ENCODE measurements at places on chromosomes 2 and 18.
A peak's percentile ranks its signal among the peaks of the same experiment; 100 is the strongest.

DNA sequence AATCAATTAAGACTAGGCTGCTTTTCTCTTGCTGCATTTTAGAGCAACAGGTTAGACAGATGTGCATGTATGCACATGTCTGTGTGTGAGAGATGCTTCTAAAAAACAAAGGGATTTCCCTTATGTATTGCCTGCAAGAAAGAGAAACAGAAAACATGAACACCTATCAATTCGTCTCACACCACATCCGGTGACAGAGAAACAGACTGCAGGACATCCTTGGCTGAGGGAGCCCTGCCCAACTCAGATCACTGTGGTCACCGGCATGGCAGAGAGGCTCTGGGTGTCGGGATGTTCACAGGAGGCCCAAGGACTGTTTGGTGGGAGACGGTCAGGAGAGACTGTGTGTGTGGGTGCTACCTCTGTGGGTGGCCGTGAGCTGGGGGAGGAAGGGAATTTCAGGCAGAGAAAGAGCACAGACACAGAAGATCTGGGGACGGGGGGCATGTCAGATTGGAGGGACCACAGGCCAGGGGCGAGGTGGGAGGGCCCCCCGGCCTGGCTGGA is 24.9 kb downstream of the FHL2 start:
- no peak for DNase-seq

- no peak for DNase-seq
Observed at GRCh38 chr2:217525076-217525475, 477.7 kb downstream of the TNS1 start.

- no peak for DNase-seq
Observed at GRCh38 chr2:201040867-201041628, 30.4 kb downstream of the HYCC2 start.

GRCh38 chr2:204268458-204268857 is 276.8 kb upstream of the PARD3B start:
- DNase-seq = peak; percentile 37

DNA sequence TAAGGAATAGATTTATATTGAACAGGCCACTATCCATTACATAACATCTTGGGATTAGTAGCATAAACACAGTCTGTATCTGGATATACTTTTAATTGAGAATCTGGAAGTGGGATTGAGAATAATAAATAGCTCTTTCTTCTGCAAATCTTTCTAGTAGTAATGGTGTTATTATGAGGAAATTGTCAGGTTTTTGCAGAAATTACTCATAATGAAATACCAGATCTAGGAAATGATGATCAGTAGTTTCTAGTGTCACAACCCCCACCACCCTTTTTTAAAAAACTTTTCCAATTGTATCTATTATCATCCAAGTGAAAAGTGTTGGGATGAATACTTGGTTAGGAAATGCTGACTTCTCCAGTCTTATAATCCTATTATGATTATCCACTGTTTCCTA is 18.7 kb downstream of the NBEAL1 start:
- DNase-seq = no peak

DNA sequence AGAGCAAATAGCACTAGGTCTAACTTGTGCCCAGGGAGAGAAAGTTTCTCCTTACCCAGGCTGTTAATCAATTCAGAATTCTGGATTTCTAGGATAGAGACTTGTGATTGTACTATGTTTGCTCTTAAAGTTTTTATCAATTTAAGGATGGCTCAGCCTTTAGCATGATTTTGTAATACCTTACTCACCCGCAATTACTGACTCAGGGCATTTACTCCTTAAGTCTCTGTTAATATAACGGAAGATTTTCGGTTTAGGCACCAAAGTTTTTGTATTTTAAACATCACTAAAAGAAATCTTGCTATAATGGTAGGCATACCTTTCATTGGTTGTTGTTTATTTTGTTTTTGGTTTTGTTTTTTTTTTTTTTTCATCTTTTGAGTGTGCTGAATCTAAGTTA is 358.2 kb downstream of the RBM43 start:
- no peak for DNase-seq

- no peak for DNase-seq
Observed at GRCh38 chr2:131034122-131035051, 58.9 kb downstream of the FAM168B start.

- no peak for DNase-seq
Observed at GRCh38 chr2:238446371-238446770, 19.6 kb downstream of the ASB1 start.

DNA sequence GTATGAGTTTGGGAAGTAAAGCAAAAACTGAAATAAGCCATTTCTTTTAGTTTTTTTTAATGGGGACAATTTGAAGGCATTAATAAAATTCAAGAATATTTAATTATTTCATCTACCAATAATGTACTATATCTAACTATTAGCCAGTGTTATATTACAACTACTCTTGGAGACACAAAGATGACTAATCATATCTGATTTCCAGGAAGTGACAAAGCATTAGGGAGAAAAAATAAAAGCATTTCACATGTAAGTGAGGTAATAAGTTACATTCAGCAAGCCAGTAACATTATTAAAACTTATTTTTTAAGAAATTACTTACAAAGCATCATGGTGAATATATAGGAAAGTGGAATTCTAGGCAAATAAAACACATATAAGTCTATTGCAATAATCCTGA is 781.3 kb upstream of the NRXN1 start:
- DNase-seq = no peak

- DNase-seq = no peak
Observed at GRCh38 chr2:30271301-30271700, 40.0 kb downstream of the LBH start.

DNA sequence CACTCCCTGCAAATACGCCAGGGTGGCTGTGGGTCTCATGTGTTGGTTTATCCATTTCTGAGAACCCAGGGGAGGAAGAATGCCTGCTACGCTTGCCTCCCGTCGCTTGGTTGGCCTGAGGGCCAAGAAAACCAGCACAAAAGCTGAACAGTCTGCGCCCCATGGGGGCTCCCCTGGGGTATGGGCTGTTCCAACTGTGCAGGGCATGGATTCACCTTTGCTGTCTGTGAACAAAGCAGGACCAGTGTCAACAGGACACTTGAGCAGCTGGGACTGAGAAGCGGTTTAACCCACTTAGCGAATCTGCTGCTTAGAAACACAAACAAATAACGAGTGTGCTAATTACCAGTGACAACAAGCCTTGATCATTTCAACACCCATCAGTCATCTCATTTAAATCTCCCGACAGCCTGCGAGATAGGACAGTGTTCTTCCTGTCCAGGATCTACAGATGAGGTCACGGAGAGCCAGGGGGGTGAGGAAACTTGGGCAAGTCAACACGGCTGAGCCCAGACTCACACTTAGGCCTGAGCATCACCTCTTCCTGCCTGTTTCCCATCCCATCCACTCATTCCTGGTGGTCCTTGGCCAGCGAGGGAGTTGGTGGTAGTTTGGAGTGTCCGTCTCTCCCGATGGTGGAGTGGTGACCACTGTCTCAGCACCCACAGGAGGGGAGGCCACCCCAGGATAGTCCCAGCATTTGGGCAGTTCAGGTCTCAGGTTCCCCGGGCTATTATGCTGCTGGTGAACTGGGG is 111.6 kb upstream of the HAAO start:
- no peak for DNase-seq

GRCh38 chr2:62145478-62146100 is 50.3 kb upstream of the B3GNT2 start:
- no peak for DNase-seq

GRCh38 chr2:29233428-29233827 is 118.2 kb downstream of the CLIP4 start:
- no peak for DNase-seq
